ENCODE measurements at places on chromosomes 4 and X. TPM values are rescaled to one million over a fixed set of nuclear protein-coding genes. Genes with fewer than 3 reads are reported as not detected.

GRCh38 chr4:72109959-72110497, 78.2 kb downstream of the NPFFR2 start:
- no peak for DNase-seq

- no peak for DNase-seq
These were observed 208.2 kb downstream of the APBB2 start for GRCh38 chr4:41006141-41006540.

DNA sequence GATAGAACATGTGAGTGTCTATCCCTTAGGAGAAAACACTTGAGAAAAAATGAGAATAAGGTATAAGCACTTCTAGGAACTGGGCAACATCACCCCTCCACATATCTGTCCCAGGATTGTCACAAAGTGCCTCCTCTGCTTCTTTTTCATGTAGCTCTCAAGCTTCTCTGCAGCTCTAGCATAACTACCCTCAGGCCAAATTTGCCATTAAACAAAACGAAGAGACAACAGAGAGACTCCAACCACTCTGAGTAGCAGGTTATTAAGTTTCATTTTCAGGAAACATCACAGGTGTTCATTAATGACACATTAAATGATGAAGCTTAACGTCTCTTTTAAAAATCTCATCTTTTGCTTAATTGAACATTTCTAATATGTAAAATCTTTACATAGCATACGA, 580.0 kb downstream of the GALNTL6 start:
- no peak for DNase-seq

The RNF175 gene
- 34.6 TPM for total RNA-seq

DNA sequence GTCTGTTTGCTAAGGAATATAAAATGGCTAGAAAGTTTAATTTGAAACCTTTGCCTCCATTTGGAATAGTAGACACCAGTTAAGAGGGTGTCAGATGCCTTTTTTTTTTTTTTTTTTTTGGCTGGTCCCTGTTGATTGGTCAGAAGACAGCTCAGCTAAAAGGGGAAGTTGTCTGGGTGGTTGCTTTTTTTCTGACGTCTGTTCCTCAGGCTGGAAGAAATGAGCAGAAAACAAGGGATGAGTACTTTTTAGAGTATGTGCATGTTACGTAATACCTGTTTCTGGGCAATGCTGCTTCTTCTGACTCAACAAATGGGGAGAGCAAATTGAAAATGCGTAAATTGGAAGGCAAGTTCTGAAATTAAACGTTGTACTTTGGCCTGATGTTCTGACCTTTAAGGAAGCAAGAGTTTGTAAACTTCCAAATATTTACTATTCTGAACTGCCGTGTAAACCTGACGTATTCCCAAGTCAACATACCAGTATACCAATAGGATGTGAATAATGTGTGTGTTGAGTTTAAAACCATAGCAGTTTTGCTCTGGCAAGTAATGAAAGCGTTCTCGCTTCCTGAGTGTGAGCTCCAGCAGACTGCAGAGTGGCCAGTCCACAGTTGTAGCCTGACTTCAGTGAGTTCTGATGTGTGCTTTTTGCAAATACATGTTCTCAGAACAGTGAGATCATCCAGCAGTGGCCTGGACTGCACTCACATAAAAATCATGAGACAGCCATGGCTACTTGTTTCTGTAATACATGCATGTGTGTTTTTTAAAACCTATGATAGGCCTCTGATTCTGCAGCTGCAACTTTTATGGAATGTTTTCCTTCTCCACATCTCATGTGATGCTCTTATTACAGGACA, 1.7 kb downstream of the SAT1 start:
- DNase-seq: no peak

DNA sequence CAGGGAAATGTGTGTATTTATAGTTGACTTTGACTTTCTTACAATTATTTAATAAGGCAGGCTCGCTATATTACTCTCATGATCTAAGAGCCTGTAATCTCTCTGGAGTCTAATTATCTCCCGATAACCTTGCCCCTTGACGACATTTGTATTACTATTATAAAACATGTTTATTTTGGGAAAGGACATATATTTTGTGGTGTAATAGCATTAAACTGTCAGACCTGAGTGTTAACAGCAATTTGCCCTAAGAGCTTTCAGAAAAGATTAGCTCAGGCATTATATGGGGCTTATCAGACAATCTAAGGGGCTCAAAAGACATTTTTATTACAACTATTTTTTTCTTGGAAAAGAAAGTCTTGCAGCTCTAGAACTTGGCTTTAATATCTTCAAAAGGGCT, 427.9 kb upstream of the SLIT2 start:
- DNase-seq: no peak

DNA sequence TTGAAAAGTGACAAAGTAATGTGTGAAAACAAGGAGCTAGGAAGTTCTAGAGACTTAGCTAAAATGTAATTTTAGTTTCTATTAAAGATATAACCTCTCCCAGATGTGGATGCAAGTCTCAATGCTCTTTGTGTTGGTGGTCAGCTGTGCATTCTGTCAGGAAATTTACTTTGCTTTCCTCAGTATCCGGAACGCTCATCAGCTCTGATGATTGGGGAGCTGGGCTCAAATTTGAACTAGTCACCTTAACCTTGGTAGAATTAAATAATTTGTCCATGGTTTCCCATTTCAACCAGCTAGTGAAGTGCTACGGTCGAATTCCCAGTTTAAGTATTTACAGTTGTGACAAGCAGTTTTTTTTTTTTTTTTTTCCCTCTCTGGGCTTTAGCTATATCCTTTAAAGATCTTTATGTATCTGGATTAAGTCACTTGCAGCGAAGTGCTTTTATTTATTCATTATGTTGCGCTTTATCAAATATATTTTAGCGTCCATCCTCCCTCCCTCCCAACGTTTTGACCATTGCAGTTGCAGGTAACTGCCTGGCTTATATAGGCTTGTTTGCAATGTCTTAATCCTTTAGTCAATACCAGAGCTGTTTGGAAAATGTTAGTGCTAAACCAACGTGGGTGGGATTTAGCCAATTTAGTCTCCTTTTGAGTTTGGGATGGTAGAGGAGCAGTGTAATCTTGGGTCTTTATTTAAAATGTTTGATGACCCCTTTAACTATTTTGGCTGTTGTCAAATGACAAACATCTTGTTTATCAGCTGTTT, 2.1 kb downstream of the OGT start:
- DNase-seq: peak; percentile 32

DNA sequence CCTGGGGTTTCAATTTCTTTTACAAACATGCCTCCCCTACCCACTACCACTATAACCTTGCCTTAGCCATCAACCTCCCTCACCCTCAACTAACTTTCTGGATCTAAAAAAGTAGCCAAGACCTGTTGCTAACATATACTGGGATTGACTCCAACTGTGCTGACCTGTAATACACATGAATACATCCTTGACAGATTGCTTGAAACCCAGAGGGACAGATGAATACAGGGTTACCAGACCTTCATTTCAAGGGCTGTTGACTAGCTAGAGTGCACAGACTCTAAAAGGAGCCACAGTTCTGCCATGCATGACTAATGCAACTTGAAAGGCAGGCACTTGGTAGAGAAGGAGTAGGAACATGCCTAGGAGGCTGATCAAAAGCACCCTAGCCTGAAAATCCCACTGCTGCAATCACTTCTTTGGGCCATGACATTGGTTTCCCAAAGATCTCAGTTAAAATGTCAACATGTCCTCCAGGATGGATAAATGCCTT, 121.0 kb downstream of the PCDH19 start:
- no peak for DNase-seq

DNA sequence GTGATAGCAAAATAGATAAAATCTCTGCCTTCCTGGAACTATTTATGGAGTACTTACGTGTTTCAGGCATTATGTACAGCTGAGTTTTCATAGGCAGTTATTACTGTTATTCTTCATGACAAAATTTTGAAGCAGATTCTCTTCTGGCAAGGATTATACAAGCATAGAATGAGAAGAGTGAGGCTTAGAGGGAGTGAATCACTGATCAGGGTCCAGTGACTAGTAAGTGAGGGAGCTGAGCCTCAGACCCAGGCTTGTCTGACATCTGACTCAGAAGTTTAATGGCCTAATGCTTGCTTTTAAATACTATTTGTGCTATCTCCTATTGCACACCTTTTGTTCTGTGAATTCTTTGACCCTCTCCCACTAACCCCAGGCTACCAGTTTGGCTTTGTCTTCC, 110.6 kb downstream of the DTHD1 start:
- no peak for DNase-seq

The PNMA5 gene
- total RNA-seq: not detected

The NXF2 gene
- 0.22 TPM for total RNA-seq

GRCh38 chrX:48924270-48924669, 5.4 kb upstream of the PIM2 start:
- no peak for DNase-seq

The UGT2B15 gene
- not detected for total RNA-seq

GRCh38 chrX:110588164-110588563, 207.5 kb downstream of the CHRDL1 start:
- DNase-seq: no peak

The GNRHR gene
- not detected for total RNA-seq

The RBM47 gene
- total RNA-seq: 6.1 TPM

DNA sequence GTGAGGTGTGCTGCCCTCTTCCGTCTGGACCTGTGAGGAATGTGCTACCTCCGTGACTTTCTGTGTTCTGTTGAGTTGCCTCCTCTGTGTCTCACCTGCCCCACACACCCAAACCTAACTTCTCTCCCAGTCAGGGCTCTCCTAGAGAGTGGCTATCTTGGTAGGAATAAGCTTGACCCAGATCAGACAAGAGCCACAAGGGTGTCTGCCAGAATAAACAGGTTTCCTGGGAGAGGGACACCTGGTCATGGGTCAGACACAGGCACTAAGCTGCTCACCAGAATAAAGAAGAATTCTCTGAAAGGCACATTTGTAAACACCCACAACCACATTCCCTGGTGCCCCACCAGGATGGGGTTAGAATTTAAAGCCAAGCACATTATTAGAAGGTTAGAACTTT, 11.1 kb downstream of the ZNF182 start:
- no peak for DNase-seq

- no peak for DNase-seq
These were observed 9.1 kb downstream of the KLB start for GRCh38 chr4:39415678-39416283.

Measured in neural progenitor cell (in vitro differentiated cells).